ENCODE measurements at places on chromosomes 6 and 20.

DNA sequence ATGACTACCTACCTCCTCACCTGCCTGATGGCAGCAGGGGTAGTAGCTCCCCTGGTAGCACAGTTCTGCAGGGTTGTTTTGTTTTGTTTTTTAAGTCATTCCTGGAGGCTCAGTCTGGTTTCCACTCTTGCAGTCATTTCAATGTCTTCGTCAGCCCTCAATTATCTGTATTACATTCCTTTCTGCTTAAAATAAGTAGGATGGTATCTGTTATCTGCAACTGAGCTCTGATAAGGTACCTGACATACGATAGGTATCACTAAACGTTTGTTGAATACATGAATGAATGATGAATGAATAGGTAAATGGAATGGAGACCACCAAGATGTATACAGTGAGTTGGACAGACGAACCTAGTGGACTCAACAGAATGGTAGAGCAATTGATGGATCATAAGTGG lies 7.2 kb upstream of the CLPSL2 start:
- no peak for DNase-seq

DNA sequence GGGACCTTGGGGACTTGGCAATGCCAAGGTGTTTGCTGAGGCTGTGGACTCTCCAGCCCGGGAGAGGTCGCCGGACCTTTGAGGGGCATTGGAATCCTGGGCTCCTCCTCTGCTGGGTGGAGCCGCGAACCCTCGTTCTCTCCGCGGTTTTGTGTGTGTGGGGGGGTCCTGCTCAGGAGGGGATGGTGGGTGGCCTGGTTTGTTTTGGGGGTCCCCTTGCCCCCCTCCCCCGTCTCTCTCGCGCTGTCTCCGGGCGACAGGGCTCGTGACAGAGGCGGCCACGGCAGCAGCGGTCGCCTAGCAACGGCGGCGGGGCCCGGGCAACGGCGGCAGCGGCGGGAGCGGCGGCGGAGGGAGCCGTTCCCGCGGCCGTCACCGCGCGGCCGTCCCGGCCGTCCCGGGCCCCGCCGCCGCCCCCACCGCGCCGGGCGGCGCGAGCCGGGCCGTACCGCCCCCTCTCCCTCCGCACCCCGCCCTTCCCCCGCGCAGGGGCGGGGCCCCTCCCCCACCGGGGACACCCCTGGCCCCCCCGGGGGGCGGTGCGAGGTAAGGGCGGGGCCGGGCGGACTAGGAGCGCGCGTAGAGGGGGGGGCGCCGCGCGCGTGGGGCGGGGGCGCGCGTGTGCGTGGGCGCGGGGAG lies 7.8 kb downstream of the SYNGAP1 start:
- no peak for DNase-seq

DNA sequence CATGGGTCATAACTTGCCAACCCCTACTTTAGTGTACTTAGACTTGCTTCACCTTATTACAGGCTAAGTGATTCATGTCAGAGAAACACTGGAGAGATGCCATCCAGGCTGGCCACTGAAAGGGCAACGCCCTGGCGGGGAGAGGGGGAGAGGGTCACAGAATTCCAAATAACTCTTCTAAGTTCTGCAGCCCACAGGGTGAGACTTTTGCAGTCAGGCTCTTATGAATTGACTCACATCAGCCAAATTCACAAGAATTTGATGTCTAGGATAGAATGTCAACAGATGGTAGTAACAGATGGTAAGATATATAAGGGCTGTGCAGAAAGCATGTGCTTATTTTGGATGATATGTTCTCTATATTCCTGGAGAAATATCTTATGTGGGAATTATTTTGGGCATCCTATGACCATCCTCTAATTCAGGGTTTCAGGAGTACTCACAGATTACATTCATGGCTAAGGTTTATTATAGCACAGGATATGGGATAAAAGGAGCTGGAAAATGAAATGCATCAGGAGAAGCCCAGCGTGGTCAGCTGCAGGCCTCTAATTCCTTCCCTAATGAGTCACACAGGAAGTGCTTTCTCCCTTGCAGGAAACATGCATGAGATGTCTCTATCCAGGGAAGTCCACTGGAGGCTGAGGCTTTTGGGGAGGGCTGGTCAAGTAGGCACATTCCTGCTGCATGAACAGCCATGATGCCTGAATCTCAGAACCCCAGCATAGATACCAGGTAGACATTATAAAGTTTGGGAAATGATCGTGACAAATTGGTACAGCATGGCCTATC lies 58.7 kb upstream of the RIN2 start:
- no peak for DNase-seq

GRCh38 chr6:27101824-27102223 lies 145.7 kb upstream of the PRSS16 start:
- no peak for DNase-seq

- DNase-seq, result no peak
These were observed 1.7 kb downstream of the TMEM151B start for GRCh38 chr6:44271914-44272313.

GRCh38 chr6:148701375-148701774 lies 45.5 kb upstream of the UST start:
- no peak for DNase-seq

GRCh38 chr6:157020398-157020797 lies 243.2 kb downstream of the ARID1B start:
- DNase-seq, result no peak

- no peak for DNase-seq
These were observed 88.5 kb downstream of the TBC1D7 start for GRCh38 chr6:13239530-13240455.

- no peak for DNase-seq
These were observed 152.3 kb downstream of the CDC5L start for GRCh38 chr6:44539701-44540355.

DNA sequence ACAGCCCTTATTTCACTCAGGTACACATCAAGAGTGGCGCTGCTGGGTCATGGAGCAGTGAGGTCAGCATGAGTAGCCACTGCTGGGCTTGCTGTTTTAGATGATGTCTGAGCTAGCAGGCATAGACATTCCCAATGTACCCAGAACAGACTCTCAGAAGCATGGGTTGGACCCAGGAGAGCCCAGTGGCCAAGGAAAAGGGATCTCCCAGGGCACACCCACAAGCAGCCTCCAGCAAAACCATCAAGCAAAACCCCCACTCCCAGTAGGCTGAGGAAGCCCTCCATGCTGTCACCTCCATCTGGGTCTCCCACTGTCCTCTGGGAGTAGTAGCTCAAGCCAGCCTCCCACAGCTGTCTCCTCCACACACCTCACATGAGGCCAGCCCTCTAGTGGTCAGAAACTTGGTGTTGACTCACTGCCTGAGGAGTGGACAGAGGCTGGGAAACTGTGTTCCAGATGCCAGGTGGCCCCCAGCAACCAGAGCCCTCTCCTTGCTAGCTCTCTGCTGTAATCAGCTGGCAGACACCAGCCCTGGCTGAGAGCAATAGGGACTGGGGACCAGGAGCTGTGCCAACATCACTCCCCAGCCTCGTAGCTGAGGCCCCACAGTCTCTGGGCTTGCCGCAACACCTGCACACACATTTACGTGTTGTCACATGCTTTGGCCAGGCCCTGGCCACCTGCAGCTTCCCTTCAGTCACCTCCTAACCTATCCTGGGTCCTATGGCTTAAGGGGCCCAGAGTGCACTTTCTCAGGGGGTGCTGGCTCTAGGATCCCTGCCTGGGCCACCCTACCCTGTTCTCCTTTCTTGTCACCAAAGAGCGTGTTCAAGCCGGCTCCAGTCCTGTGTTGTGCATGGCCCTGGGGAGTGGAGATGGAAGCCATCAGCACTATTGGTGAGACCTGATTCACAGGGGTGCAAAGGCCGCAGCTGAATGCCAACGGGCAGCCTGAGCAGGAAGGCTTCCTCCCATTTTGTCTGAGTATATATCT lies 1.9 kb upstream of the AP5S1 start:
- DNase-seq, result peak; percentile 89

DNA sequence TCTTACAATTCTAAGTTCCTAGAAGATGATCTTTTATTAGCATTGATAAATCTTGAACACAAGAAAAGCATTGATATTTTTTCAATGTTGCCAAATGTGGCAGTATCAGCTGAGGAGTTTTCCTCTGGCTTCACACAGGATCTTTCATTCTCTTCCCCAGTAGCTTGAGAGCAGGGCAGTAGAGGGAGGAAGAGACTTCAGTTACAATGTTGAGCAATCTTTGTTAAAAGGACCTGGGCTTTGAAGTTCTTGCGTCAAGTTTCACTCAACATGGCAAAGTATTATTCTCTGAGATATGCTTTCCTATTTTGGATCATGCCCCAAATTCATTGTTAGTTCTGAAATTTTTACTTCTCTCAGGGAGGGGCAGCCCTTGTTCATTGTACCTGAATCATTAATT lies 238.0 kb downstream of the COL12A1 start:
- no peak for DNase-seq

DNA sequence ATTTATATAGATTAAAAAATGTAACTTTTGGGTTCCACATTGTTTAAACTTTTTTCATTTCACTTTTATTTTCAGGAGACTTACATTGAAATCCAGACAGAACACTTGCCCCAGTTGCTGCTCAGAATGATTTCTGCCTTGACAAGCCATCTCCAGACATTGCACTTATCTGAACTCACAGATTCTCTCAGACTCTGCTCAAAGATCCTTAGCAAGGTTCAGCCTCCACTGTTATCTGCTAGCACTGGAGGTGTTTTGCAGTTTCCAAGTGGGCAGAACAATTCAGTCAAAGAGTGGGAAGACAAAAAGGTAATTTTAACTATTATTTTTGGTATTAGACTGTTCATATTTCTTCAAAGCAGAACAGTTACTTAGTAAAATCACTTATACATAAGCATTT lies 58.0 kb downstream of the DOP1A start:
- no peak for DNase-seq

DNA sequence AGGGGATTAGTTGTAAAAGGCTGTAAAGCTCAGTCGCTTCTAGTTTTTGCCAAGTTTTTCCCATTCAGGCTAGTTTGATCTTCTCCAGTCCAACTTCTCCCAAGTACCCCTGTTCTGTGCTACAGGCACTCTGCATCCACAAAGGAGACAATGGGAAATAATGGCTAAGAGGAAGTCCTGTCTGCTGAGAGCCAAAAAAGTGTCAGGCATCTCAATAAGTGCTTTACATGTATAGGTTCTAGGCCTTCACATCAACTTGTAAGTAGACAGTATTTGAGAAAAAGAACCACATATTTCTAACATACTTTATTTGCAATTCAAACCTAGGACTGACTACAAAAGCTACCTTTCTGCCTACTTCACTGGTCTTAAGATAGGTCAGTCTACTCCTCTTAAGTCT lies 4.9 kb downstream of the HTR1B start:
- no peak for DNase-seq

GRCh38 chr6:157552081-157552747 lies 171.2 kb downstream of the ZDHHC14 start:
- no peak for DNase-seq

GRCh38 chr20:19347943-19348456 lies 135.6 kb downstream of the SLC24A3 start:
- DNase-seq, result no peak
